ENCODE measurements at places on chromosomes 3 and 15.

- H3K27me3 ChIP-seq: no peaks in the 10 kb centered on the region
- H3K27ac ChIP-seq: no peak overlapping the region
- H3K4me1 ChIP-seq: no peaks in the 10 kb centered on the region
These were observed 56.2 kb downstream of the SH3BP5 start for GRCh38 chr3:15276028-15276724.

GRCh38 chr3:66434726-66435125, 66.1 kb downstream of the LRIG1 start:
- H3K27me3 ChIP-seq: no peaks in the 10 kb centered on the region
- no peak overlapping the region for H3K4me3 ChIP-seq
- no peak overlapping the region for H3K27ac ChIP-seq
- peaks cover 75% of the 10 kb centered on the region for H3K4me1 ChIP-seq
- DNase-seq: no peak
- no peaks in the 10 kb centered on the region for H3K36me3 ChIP-seq

- no peak overlapping the region for H3K4me3 ChIP-seq
- no peaks in the 10 kb centered on the region for H3K36me3 ChIP-seq
These were observed 73.4 kb downstream of the ULK4 start for GRCh38 chr3:41888368-41889076.

DNA sequence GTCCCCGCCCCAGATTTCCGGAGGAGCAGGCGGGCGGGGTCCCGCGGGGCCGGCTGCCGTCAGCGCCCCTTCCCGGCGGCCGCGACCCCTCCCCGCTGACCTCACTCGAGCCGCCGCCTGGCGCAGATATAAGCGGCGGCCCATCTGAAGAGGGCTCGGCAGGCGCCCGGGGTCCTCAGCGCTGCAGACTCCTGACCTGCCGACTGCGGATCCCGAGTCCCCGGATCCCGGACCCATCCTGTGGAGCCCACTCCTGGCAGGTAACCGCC, at the start of gene TRH:
TRH (plus strand) TSS at position 157 of the 269 bp plus-strand sequence. CDS start 1,097 bp downstream, outside the sequence.
- H3K4me1 ChIP-seq: peaks cover 18% of the 10 kb centered on the region
- peak within 1 kb of the TSS; percentile 39 for H3K4me3 ChIP-seq
- peaks cover 11% of the 10 kb centered on the region for H3K27me3 ChIP-seq

- H3K4me3 ChIP-seq: no peak overlapping the region
- no peaks in the 10 kb centered on the region for H3K4me1 ChIP-seq
- H3K27ac ChIP-seq: no peak overlapping the region
- H3K27me3 ChIP-seq: no peaks in the 10 kb centered on the region
- H3K36me3 ChIP-seq: no peaks in the 10 kb centered on the region
These were observed 196.5 kb upstream of the ZPLD1 start for GRCh38 chr3:102238362-102238761.

DNA sequence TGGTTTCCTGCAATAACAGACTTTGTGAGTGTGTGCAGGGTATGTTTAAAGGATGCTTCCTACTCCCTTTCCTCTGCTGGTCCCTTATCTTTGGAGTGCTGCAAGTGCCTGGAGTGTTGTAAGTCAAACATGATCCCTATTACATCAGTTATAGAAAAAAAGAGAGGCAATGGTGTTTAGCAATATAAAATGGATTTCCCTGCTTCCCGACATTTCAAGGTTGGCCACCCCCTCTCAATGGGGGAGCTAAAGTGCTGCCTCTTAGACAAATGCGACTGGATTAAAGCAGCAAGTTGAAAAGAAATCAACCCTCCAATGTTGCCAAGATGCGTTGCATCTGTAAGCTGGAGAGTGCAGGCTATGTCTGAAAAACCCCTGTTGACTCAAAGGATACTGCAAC, 203.1 kb upstream of the WNT5A start:
- H3K4me3 ChIP-seq: no peak overlapping the region
- no peaks in the 10 kb centered on the region for H3K27me3 ChIP-seq
- H3K4me1 ChIP-seq: no peaks in the 10 kb centered on the region
- DNase-seq: no peak
- H3K27ac ChIP-seq: no peak overlapping the region

- DNase-seq: no peak
- H3K27ac ChIP-seq: no peak overlapping the region
- H3K4me3 ChIP-seq: no peak overlapping the region
- no peaks in the 10 kb centered on the region for H3K27me3 ChIP-seq
- no peaks in the 10 kb centered on the region for H3K36me3 ChIP-seq
These were observed 27.6 kb downstream of the PRR23E start for GRCh38 chr3:127220497-127220896.

DNA sequence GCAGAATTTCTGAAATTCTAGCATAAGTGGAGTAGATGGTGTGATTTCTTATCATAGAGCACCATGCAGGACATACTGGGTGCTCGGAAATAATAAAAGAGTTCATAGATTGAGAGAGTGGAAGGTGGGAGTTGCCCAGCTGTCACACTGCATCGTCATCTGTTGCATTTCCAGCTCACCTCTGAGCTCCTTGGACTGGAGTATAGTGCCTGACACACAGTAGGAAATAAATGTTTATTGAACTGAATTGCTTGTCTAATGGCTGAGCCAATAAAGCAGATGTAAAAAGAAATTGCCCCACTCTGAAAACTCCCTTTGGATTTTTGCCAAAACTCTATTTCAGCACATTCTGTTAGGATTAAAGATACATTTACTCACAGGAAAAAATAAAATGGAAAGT, 108.9 kb upstream of the UBE2E1 start:
- no peak for DNase-seq
- H3K4me1 ChIP-seq: no peaks in the 10 kb centered on the region
- no peaks in the 10 kb centered on the region for H3K36me3 ChIP-seq
- no peak overlapping the region for H3K4me3 ChIP-seq

DNA sequence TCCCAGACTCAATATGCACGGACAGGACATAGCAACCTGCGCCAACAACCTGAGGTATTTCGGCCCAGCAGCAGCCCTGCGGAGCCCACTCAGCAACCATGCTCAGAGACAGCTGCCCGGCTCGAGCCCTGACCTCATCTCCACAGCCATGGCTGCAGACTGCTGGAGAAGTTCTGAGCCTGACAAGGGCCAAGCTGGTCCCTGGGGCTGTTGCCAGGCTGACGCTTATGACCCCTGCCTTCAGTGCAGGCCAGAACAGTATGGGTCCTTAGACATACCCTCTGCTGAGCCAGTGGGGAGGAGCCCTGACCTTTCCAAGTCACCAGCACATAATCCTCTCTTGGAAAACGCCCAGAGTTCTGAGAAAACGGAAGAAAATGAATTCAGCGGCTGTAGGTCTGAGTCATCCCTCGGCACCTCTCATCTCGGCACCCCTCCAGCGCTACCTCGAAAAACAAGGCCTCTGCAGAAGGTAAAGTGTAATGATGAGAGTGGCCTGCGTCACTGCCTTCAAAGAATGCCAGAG, 25.5 kb downstream of the TMEM41A start:
- no peak overlapping the region for H3K4me3 ChIP-seq
- peaks cover 16% of the 10 kb centered on the region for H3K36me3 ChIP-seq
- DNase-seq: no peak
- no peak overlapping the region for H3K27ac ChIP-seq
- H3K27me3 ChIP-seq: no peaks in the 10 kb centered on the region
- H3K4me1 ChIP-seq: no peaks in the 10 kb centered on the region

DNA sequence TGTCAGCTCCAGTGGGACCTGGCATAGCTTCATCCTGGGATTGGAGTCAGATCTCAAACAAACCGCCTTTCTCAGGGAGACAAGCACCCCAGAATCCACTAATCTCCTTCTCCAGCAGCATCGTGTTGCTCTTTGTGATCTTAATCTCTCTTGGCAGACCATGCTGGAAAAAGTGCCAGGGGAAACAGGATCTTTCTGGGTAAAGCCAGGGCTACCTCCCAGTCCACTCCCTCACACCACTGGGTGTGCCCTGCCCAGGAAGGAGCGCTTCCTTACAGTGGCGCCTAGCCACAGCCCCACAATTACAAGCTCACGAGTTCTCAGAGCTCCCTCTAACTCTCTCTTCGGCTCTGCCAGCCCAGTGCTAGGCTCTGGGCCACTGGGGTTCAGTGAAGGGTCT, 32.2 kb downstream of the RPLP1 start:
- no peaks in the 10 kb centered on the region for H3K27me3 ChIP-seq
- H3K27ac ChIP-seq: no peak overlapping the region
- H3K4me1 ChIP-seq: peaks cover 6% of the 10 kb centered on the region
- no peak overlapping the region for H3K4me3 ChIP-seq
- no peak for DNase-seq
- no peaks in the 10 kb centered on the region for H3K36me3 ChIP-seq

- H3K27ac ChIP-seq: no peak overlapping the region
- DNase-seq: no peak
- no peaks in the 10 kb centered on the region for H3K27me3 ChIP-seq
- no peak overlapping the region for H3K4me3 ChIP-seq
These were observed 68.6 kb upstream of the CCDC39 start for GRCh38 chr3:180747805-180748361.

- H3K36me3 ChIP-seq: peaks cover 43% of the 10 kb centered on the region
- H3K27ac ChIP-seq: no peak overlapping the region
- no peaks in the 10 kb centered on the region for H3K27me3 ChIP-seq
- DNase-seq: no peak
- no peaks in the 10 kb centered on the region for H3K4me1 ChIP-seq
These were observed 10.4 kb upstream of the NMB start for GRCh38 chr15:84668221-84668982.

- no peak overlapping the region for H3K27ac ChIP-seq
- no peaks in the 10 kb centered on the region for H3K4me1 ChIP-seq
- DNase-seq: no peak
- H3K36me3 ChIP-seq: no peaks in the 10 kb centered on the region
- no peak overlapping the region for H3K4me3 ChIP-seq
These were observed 37.2 kb downstream of the ANKDD1A start for GRCh38 chr15:64948916-64949315.

DNA sequence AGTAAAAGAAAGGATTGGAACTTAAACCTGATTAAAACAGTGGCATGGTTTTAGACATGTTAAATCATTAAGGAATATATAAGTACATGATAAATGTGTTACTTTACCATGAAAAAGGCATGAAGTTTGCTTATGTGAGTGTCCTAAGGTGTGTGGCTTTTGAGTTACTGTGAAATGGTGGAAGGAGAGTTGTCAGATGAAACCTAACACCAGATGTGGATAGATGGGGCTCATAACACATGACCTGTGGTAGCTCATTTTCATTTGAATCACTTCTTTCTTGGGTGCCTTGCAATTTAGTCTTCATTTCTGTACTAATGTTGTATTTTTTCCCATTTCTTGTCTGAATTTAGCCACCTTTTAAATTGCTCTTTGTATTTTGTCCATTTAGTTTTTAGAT, 13.0 kb downstream of the MEF2A start:
- H3K27ac ChIP-seq: no peak overlapping the region
- no peak overlapping the region for H3K4me3 ChIP-seq
- no peaks in the 10 kb centered on the region for H3K36me3 ChIP-seq

DNA sequence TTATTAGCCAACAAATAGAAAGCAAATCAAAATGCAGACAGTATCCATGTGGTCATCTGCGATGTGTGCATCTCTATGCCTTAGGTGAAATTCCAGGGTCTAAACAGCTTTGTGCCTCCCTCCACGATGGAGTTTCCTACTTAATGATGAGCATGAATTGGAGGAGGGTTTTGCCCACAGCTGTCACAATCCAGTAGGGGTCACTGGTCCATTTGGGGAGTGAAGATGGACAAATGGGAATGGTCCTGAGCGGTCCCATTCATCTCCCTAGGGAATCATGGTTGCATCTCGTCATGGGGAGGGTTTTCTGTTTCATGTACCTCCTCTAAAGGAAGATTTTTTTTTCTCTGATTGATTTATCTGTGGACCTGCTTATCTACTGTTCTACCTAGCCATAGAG, 358.0 kb downstream of the PTPRG start:
- no peak overlapping the region for H3K27ac ChIP-seq
- H3K36me3 ChIP-seq: no peaks in the 10 kb centered on the region
- no peaks in the 10 kb centered on the region for H3K27me3 ChIP-seq

- no peaks in the 10 kb centered on the region for H3K36me3 ChIP-seq
- H3K4me1 ChIP-seq: no peaks in the 10 kb centered on the region
- no peak overlapping the region for H3K27ac ChIP-seq
- no peaks in the 10 kb centered on the region for H3K27me3 ChIP-seq
- DNase-seq: no peak
- H3K4me3 ChIP-seq: no peak overlapping the region
These were observed 333.6 kb upstream of the RASGRP1 start for GRCh38 chr15:38898236-38898635.

- H3K4me3 ChIP-seq: no peak overlapping the region
- H3K36me3 ChIP-seq: no peaks in the 10 kb centered on the region
- peak; percentile 85 for DNase-seq
- H3K27ac ChIP-seq: no peak overlapping the region
These were observed 3.9 kb downstream of the TMIE start for GRCh38 chr3:46705022-46705530.

DNA sequence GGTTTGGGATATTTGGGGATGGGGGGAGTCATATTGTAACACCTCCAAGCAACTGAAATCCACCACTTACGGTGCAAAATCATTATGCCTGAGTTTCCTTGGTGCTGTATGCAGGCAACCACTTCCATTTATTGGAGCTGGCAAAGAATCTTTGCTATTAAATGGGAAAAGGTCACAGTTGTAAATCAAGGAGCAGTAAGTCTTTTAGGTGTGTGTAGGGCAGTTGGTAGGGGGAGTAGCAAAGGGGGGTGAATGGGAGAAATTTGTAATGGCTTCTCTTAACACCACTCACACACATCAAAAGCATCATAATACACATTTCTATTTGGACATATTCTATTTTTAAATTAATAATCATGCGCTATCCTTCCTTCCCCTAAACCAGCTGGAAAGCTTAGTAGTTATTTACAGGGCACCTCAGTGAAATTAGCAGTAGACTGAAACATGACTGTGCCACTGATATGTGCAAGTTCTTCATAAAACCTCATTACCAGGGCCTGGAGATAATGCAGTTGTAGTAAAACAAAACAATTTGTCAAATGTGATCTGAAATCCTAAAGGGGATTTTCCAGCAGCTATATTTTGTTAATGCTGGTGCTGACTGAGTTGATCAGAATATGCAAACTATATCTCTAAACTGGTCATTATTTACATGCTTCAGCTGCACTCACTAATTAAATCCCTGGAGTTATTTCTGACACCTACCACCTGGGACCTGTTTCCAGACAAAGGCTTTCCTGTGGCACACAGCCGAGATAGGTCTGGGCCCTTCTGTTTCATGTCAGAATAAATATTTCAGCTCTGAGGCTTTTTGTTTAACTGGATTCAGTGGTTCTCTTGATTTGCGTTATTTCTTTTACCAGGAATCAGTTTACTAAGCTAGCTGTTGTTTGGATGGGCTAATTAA, 90.1 kb downstream of the B3GALNT1 start:
- H3K4me3 ChIP-seq: no peak overlapping the region
- peaks cover 19% of the 10 kb centered on the region for H3K4me1 ChIP-seq
- no peak overlapping the region for H3K27ac ChIP-seq
- H3K27me3 ChIP-seq: no peaks in the 10 kb centered on the region
- DNase-seq: no peak
- H3K36me3 ChIP-seq: no peaks in the 10 kb centered on the region

GRCh38 chr3:145820170-145820569, 340.8 kb downstream of the PLOD2 start:
- no peak overlapping the region for H3K27ac ChIP-seq
- H3K27me3 ChIP-seq: no peaks in the 10 kb centered on the region
- H3K4me1 ChIP-seq: no peaks in the 10 kb centered on the region

All from right atrium auricular region (tissue), 2 donors.